ENCODE measurements at places on chromosomes 1 and 21.

- no peak overlapping the region for H3K27ac ChIP-seq
- H3K4me3 ChIP-seq: no peak overlapping the region
- no peak for DNase-seq
- H3K36me3 ChIP-seq: no peaks in the 10 kb centered on the region
- no peaks in the 10 kb centered on the region for H3K4me1 ChIP-seq
Measured at GRCh38 chr1:115476616-115477015, 138.6 kb upstream of the NGF start.

DNA sequence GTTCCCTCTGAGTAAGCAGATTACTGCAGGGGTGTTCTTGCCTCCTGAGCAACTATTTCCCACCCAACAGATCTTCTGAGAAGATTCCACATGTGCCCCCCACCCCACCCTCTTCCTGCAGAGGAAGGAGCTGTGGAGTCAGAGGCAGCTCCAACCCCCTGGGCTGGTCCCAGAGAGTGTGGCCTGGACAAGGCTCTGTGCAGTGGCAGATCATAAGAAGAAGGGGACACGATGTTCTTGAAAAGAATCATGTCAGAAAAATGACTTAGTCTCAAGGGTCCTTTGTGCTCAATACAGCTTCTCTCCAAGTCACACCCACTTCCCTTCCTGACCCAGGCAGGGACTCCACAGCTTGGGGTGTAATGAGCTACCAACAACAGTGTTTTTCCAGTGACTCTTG is 95.2 kb downstream of the SYF2 start:
- no peak for DNase-seq
- H3K27me3 ChIP-seq: no peaks in the 10 kb centered on the region
- no peak overlapping the region for H3K4me3 ChIP-seq
- no peaks in the 10 kb centered on the region for H3K36me3 ChIP-seq
- no peak overlapping the region for H3K27ac ChIP-seq

- no peak overlapping the region for H3K4me3 ChIP-seq
- H3K4me1 ChIP-seq: no peaks in the 10 kb centered on the region
- DNase-seq: no peak
- no peaks in the 10 kb centered on the region for H3K27me3 ChIP-seq
Measured at GRCh38 chr1:76583875-76584477, 283.3 kb upstream of the ST6GALNAC5 start.

DNA sequence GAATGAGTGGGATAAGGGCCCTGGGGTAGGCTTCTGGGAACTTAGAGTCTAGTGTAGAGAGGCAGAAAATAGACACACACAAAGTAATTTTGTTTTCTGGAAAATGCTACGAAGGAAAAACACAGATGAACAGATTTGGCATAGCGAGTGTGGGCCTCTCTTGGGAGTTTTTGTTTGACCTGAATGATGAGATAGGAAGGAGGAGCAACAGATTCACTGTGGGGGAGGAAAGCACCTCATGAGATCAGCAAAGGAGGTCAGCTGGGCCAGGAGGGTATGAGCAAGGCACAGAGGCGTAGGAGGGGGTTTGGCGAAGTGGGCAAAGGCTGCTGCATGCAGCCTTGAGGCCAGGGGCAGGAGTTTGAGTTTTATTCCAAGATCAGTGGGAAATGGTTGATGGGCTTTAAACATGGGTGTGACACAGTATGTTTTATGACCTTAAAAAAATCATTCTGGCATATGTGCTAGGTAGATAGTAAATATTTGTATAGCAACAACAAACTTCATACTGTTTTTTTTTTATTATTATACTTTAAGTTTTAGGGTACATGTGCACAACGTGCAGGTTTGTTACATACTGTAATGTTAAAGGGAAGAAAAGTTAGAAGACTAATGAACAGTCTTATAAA is 57.9 kb downstream of the FGGY start:
- H3K36me3 ChIP-seq: no peaks in the 10 kb centered on the region
- H3K4me1 ChIP-seq: no peaks in the 10 kb centered on the region
- no peak for DNase-seq
- H3K4me3 ChIP-seq: no peak overlapping the region
- no peaks in the 10 kb centered on the region for H3K27me3 ChIP-seq
- H3K27ac ChIP-seq: no peak overlapping the region
